ENCODE measurements at places on chromosomes 2 and 18.
A peak's percentile ranks its signal among the peaks of the same experiment; 100 is the strongest.

DNA sequence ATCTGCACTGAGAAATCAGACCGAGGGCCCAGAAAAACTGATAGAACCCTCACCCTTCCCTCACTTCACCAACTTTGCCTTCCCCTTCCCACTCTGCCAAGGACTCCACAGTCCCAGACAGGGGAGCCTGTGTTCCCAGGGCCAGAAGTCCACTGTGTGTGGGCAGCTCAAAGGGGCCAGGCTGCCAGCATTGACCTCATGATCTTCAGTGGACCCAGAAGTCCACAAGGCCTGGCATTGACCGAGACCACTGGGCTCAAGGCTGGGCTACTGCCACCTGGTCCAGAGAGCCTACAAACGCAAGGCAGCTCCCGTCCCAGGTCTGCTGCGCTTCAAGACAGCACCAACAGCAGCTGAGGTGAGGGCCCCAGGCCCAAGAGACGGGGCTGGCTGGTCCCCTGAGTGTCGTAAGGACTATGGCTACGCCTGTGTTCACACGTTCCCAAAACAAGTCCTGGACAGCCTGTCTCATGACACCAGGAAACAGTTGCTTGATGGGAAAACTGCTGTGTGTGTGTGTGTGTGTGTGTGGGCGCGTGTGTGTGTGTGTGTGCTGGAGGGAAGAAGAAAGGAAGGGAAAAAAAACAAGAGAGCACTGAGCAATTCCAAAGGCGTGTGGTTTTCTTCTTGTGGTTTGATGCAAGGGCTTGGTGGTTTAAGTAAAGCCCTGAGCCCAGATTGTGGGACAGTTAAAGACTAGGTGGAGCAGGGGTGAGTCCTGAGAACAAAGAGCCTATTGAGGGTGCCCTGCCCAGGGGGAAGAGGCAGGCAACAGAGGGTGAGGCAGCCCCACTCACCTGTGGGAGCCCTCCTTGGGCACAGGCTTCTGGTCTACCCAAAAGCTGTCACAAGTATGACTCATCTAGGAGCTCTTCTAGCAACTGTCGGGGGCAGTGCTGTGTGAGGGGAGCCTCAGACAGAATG lies 46.6 kb upstream of the ZBTB7C start:
- peaks cover 45% of the 10 kb centered on the region for H3K27me3 ChIP-seq
- peaks cover 14% of the 10 kb centered on the region for H3K4me1 ChIP-seq
- no peak overlapping the region for H3K27ac ChIP-seq
- no peak overlapping the region for H3K4me3 ChIP-seq

DNA sequence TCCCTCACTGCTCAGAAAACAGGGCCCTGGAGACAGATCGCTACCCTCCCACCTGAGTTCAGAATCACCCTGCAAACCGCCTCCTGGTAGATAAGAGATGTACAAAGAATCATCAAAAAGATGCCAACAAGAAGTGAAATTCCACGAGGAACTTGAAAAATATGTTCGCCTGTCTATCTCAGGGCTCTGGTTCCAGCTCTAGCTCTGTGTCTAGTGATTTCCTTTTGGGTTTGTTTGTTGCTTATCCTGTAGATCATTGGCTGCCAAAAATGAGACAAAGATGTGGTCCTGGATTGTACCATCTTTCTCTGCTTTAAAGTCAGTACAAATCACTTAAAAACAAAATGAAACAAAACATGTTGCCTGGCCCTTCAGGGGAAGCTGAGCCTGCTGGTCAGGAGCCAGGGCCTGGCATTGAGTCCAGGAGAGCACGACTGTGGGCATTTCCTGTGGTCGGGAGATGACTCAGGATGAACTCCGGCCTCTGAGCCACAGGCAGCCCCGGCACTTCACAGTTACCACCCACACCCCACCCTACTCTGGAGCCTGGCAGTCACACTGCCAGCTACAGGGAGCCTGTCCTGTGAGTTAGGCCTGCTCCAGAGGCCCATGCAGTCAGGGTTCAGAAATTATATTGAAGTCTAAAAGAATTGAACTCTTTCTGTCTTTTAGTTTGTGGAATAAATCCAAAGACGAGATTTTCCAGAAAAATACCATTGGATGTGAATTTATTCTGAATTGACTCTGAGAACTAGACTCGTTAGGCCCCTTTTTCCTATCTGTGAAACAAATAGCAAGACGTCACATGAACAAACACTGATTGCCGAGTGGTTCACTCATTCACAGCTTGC lies 8.0 kb upstream of the ITGB6 start:
- no peak overlapping the region for H3K4me3 ChIP-seq
- H3K27ac ChIP-seq: no peak overlapping the region
- peaks cover 5% of the 10 kb centered on the region for H3K27me3 ChIP-seq
- no peaks in the 10 kb centered on the region for H3K36me3 ChIP-seq
- no peak for DNase-seq
- H3K4me1 ChIP-seq: peaks cover 18% of the 10 kb centered on the region

- no peaks in the 10 kb centered on the region for H3K36me3 ChIP-seq
- no peak overlapping the region for H3K4me3 ChIP-seq
- no peaks in the 10 kb centered on the region for H3K27me3 ChIP-seq
- H3K4me1 ChIP-seq: peaks cover 12% of the 10 kb centered on the region
Observed at GRCh38 chr18:6018671-6019070, 123.3 kb upstream of the TMEM200C start.

DNA sequence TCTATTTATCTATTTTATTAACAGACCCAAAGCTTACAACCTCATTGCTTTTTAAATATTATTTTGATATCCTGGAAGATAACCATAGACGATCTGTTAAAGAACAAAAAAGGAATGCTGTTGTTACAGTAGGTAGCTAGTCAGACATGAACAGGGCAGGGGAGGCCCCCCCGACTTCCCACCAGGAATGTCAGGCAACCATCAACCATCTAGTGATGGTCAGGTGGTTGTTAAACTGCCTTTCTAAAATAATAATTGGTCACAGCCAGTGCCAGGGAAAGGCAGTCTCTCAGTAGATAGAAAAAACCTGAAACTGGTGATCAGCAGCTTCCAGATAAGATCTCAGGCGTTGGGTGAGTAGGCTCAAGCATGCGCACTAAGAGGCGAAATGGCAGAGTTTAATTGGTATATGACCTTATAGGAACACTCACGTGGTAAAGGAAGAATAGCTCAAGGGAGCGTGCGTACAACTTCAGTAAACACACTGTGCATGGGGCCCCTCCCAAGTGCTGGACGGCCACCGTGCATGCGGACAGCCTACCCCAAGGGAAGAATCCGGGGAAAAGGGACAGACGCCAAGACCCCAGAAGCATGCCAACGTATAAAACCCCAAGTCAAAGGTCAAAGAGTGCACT lies 32.5 kb upstream of the CCL20 start:
- no peak overlapping the region for H3K27ac ChIP-seq
- no peak for DNase-seq
- H3K27me3 ChIP-seq: peaks cover 5% of the 10 kb centered on the region
- peaks cover 10% of the 10 kb centered on the region for H3K4me1 ChIP-seq
- no peak overlapping the region for H3K4me3 ChIP-seq
- H3K36me3 ChIP-seq: no peaks in the 10 kb centered on the region

- no peak for DNase-seq
- peaks cover 10% of the 10 kb centered on the region for H3K36me3 ChIP-seq
- H3K4me1 ChIP-seq: peaks cover 51% of the 10 kb centered on the region
- H3K27ac ChIP-seq: peak overlapping the region; percentile 83
- no peak overlapping the region for H3K4me3 ChIP-seq
- H3K27me3 ChIP-seq: no peaks in the 10 kb centered on the region
Observed at GRCh38 chr18:46166261-46166970, 62.2 kb downstream of the HAUS1 start.

GRCh38 chr2:21657445-21657844 lies 533.7 kb downstream of the TDRD15 start:
- H3K36me3 ChIP-seq: no peaks in the 10 kb centered on the region
- H3K27ac ChIP-seq: no peak overlapping the region
- H3K4me1 ChIP-seq: no peaks in the 10 kb centered on the region
- DNase-seq: no peak
- H3K4me3 ChIP-seq: no peak overlapping the region
- H3K27me3 ChIP-seq: no peaks in the 10 kb centered on the region

DNA sequence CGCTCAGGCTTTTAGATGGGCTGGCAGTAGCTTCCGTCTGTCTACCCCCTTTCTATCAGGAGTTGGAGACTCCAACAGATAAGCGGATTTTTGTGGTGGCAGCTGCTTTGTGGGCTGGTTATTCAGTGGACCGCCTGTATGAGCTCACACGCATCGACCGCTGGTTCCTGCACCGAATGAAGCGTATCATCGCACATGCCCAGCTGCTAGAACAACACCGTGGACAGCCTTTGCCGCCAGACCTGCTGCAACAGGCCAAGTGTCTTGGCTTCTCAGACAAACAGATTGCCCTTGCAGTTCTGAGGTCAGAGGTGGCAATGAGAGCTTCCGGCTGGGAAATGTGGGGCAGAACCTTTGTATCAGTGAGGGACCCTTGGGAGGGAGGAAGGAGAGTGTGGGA lies 14.8 kb downstream of the CAD start:
- H3K4me3 ChIP-seq: no peak overlapping the region
- DNase-seq: no peak
- no peaks in the 10 kb centered on the region for H3K27me3 ChIP-seq
- H3K4me1 ChIP-seq: no peaks in the 10 kb centered on the region
- H3K27ac ChIP-seq: no peak overlapping the region

GRCh38 chr2:19541884-19542283 lies 183.5 kb upstream of the OSR1 start:
- H3K4me1 ChIP-seq: no peaks in the 10 kb centered on the region
- no peak for DNase-seq
- H3K4me3 ChIP-seq: no peak overlapping the region
- H3K27me3 ChIP-seq: no peaks in the 10 kb centered on the region

DNA sequence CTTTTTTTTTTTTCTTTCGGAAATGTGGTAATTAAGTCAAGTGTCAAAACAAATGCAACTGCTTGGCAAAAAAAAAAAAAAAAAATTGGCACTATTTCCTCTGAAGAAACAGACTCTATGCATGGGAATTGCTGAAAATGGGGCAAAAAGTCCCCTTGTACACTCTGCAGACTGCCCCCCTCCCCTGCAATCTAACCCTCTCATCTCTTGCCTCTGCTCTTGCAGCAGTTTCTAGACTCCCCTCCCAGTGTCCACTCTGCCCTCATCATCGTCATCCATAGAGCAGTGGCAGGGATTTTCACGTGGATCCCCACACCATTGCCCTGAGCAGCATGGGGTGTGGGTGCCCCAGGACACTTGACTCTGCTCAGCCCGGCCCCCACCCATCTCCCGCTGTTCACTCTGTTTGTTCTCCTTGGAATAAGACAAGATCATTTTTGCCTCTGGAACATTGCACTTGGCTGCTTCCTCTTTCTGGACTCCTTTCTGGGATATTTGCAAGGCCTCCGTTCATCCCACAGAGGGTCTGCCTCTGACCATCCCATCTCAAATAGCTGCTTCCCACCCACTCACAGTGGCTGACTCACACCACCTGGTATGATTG lies 213.9 kb downstream of the ACKR3 start:
- H3K4me1 ChIP-seq: no peaks in the 10 kb centered on the region
- no peak overlapping the region for H3K4me3 ChIP-seq
- no peaks in the 10 kb centered on the region for H3K36me3 ChIP-seq
- no peak overlapping the region for H3K27ac ChIP-seq
- peaks cover 2% of the 10 kb centered on the region for H3K27me3 ChIP-seq

DNA sequence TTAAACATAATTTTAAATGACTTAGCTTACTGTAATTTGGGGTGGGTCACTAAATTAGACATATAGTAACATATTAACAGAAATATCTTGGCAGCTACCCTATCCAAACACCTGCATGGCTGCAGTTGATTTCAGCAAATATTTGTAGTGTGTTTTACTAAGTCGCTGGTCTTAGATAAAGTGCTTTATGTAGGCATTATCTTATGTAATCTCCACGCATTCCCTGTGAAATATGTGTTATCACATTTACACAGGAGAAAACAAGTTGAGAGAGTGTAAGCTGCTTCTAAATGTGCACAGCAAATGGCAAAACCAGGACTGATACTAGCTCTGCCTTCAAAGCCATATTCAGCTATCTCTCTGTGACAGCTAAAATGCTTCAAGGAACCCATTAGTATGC lies 72.0 kb downstream of the NYAP2 start:
- no peak overlapping the region for H3K4me3 ChIP-seq
- H3K27me3 ChIP-seq: peaks cover 9% of the 10 kb centered on the region
- H3K27ac ChIP-seq: no peak overlapping the region
- DNase-seq: no peak
- no peaks in the 10 kb centered on the region for H3K4me1 ChIP-seq

GRCh38 chr2:20186078-20186854 lies 38.7 kb downstream of the SDC1 start:
- no peak for DNase-seq
- H3K4me3 ChIP-seq: no peak overlapping the region
- H3K27me3 ChIP-seq: peaks cover 2% of the 10 kb centered on the region
- H3K4me1 ChIP-seq: no peaks in the 10 kb centered on the region
- H3K27ac ChIP-seq: no peak overlapping the region
- H3K36me3 ChIP-seq: no peaks in the 10 kb centered on the region

- H3K4me3 ChIP-seq: no peak overlapping the region
- no peaks in the 10 kb centered on the region for H3K27me3 ChIP-seq
- H3K4me1 ChIP-seq: no peaks in the 10 kb centered on the region
- no peak overlapping the region for H3K27ac ChIP-seq
Observed at GRCh38 chr2:166343467-166343866, 32.3 kb downstream of the SCN9A start.

GRCh38 chr2:108632332-108633160 lies 86.7 kb upstream of the RANBP2 start:
- peaks cover 70% of the 10 kb centered on the region for H3K4me1 ChIP-seq
- H3K4me3 ChIP-seq: no peak overlapping the region
- no peak overlapping the region for H3K27ac ChIP-seq
- no peak for DNase-seq

Data from activated CD4-positive, alpha-beta T cell treated with anti-CD3 and anti-CD28 coated beads, Interleukin-2, amount 10 ng/mL, durations not matched to agents 7 days and 5 days (primary cell).